Colonic mucosa (tissue), 4 donors: ENCODE measurements at places on chromosomes 7 and 10. TPM values are rescaled to one million over a fixed set of nuclear protein-coding genes. Genes with fewer than 3 reads are reported as not detected.

- no peak for DNase-seq
These were observed 146.9 kb downstream of the PTPN20 start for GRCh38 chr10:47058032-47058702.

DNA sequence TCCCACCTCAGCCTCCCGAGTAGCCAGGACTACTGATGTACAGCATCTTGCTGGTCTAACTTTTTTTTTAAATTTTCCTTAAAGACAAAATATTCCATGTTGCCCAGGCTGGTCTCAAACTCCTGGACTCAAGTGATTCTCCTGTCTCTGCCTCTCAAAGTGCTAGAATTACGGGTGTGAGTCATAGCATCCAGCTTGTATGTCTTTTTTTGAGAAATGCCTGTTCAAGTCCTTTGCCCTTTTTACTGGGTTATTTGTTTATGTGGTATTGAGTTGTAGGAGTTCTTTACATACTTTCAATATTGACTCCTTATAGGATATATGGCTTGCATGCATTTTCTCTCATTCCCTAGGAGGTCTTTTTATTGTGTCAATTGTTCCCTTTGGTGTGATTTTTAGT lies 486.4 kb downstream of the MAGI2 start:
- DNase-seq = no peak

DNA sequence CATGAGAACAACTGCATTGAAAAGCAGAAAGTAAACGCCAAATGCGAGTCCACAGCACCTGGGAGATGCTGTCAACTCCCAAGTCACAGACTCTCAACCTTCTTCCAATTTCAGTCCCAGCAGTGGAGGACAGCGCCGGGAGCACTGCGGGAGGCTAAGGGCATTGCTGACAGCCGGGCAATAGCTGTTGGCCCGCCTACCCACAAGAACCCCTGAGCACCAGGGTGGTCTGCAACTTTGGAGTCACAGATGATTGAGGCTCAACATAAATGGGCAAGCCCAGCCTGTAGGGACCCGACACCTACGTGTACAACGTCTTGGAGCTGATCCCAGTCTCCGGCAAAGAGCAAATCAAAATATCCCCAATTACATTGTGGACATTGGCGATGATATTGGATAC lies 262.9 kb downstream of the TCERG1L start:
- DNase-seq = no peak

DNA sequence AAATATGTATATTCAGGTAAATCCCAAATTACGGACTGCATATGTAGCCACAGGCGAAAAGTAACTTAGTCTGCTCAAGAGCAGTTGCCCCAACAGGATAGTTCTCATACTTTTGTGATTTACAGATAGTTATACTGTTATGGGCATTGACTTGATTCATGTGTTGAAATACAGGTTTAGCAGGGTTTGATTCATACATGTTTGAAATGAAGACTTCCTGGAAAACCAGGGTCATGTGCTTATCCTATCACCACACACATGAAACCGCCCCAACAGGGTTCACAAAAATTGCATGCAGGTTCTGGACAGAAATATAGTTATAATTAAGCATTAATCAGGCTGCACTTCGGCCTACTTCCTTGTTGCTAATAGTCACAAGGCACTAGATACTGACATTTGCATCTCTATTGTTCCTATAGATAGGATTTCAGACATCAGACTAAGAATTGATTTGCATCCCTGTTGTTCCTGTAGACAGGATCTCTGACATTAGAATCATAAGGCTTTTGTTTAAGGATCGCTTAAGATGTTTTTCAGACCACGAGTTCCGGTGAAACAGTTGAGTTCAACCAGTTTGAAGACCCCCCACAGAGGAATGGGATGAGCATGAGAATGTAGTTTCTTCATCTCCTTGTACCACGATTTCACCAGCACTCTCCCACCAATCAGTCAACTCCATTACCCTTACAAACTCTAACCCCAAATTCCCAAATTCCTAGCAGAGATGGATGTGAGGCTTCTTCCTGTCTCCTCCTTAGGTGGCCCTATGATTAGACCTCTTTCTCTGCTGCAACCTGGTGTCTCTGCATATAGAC lies 2.0 kb upstream of the ZNF398 start:
- DNase-seq = no peak

GRCh38 chr7:83684928-83685327 lies 36.0 kb upstream of the SEMA3E start:
- no peak for DNase-seq

DNA sequence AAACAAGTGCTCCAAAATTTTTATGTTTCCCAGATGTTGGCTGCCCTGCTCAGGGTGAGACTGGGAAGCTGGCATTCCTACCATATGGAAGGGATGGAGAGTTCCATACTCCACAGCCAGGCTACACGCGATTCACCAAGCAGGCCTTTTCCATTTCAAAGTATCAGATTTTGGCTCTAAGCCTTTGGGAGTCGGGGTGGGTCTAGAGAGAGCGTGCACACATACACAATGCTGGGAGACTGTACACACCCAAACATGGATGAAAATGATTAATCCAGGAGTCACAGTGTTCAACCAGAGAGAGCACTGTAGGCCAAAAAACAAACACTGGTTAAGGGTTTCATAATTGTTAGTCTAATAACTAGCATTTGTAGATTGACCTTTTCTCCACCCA lies 295.0 kb downstream of the BICC1 start:
- no peak for DNase-seq

DNA sequence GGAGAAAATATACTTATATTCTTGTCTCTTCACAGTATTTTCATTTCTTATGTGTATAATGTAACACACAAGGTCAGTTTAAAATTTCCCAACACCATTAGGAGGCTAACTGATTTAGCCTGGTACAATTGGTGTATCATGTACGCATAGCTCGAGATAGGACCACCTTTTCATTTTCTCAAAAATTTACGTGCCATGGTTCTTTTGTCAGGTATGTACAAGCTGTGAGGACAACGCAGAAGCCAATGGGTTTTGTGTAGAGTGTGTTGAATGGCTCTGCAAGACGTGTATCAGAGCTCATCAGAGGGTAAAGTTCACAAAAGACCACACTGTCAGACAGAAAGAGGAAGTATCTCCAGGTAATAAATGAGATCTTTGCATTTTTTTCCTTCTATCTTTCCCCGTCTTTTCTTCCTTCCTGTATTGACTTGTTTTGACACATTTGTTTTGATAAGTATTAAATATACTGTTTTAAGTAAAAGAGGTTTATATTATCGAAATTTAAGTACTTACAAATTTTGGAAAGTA lies 55.0 kb downstream of the TRIM24 start:
- DNase-seq = no peak

DNA sequence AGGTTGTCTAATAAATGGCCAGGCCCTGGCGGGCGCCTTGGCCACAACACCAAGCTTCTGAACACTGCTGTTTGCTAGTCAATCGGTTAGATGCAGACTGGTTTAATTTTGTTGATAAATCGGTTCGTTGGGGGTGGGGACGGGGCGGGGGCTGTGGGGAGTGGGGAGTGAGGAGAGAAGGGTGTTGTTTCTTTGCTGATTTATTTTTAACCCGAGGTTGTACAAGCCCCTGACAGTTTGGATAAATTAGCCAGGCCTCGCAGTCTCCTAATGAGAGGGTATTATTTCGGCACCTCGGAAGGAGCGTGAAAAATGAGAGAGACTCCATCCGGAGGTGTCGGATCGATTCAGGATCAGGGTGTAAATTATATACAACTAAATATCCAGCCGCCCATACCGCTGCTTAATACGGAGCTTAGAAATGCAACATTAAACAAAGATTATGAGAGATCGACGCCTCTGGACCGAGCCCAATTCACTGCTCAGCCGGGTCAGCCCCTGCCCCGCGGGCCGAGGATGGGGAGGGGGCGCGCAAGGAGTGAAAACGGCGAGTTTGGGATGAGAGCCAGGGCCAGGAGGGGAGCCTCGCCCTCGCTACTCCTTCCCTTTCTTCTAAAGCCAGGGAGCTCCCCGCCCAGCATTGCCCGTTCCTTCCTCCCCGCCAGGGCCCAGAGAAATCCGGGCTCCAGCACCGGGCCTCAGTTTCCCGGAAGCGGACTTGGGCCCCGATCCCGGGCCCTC lies 8.0 kb downstream of the UNCX start:
- no peak for DNase-seq

GRCh38 chr10:69801094-69801433 lies 642 bp upstream of the COL13A1 start:
- DNase-seq = peak; percentile 63

DNA sequence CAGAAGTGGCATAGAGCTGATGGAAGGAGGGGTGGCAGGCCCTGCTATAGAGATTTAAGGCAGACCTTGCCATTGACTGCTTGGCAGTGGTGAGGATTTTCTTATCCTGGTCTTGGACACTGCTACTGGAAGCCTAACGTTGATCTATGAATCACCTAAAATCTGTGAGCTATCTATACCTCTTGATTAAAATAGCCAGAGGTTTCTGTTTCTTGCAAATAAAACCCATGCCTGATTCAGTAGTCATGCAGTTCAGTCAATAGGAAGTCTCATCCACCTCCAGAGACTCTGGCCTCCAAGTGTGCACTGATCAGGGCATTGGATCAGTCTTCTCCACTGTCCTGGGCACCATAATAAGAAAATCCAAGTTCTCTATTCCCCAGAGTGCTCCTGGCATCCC lies 286.5 kb downstream of the PTEN start:
- DNase-seq = no peak

DNA sequence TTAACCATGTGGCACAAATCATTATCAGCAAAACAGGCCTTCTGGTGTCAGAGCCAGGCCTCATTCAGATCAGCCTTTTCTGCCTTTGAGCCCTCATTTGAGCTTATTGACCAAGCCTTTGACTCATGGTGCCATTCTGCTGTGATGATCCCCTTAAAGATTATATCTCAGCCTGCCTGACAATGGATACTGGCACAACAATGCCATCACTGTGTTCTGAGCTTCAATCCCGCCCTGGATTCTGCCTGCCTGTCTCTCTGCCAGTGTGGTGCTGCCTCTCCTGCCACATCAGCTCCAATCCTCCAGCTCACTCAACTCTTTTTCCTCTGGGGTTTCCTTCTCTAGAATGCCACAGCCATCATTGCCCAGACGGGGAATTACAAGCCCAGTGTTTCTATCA lies 52.6 kb downstream of the SRI start:
- no peak for DNase-seq

- no peak for DNase-seq
These were observed 10.4 kb downstream of the CHRM2 start for GRCh38 chr7:136878878-136879277.

- DNase-seq = no peak
These were observed 62.9 kb downstream of the REEP3 start for GRCh38 chr10:63583909-63584724.

GRCh38 chr10:79152423-79152817 lies 83.7 kb downstream of the ZMIZ1 start:
- no peak for DNase-seq

- no peak for DNase-seq
These were observed 59.6 kb downstream of the RELN start for GRCh38 chr7:103929901-103930311.

GRCh38 chr7:8579661-8580194 lies 146.3 kb downstream of the NXPH1 start:
- DNase-seq = no peak

GRCh38 chr10:5968681-5969453 lies 8.5 kb downstream of the IL15RA start:
- peak; percentile 16 for DNase-seq

DNA sequence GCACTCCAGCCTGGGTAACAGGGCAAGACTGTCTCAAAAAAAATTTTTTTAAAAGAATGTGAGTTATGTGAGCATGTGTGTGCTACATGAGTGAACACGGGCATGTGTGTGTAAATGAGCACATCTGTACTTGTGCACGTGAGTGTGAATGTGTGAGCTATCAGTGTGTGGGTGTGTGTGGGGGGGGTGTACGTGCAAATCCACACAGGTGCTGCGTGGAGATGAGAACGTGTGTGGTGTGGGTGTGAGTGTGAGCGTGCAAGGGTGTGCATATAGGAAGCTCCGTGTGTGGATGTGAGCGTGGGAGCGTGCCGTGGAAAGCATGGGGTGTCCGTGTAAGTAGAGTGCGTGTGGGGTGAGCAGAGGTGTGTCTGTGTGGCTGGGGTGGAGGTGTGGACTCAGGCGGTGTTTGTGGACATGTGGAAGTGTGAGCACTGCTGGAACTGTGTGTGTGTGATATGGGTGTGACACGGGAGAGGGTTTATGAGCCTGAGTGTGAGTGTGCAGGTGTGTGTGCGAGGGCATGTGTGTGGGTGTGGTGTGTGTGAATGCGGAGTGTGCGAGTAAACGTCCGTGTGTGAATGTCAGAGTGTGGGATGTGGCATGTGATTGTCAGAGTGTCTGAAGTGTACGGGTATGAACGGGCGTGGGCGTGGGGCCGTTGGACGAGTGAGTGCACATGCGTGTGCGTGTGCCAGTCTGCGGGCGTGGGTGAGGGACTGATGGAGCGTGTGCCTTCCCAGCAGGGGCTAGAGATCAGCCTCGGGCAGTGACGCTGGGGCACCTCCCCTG lies 45.9 kb upstream of the TNRC18 start:
- DNase-seq = no peak

- no peak for DNase-seq
These were observed 47.9 kb downstream of the PWWP2B start for GRCh38 chr10:132444877-132445351.

DNA sequence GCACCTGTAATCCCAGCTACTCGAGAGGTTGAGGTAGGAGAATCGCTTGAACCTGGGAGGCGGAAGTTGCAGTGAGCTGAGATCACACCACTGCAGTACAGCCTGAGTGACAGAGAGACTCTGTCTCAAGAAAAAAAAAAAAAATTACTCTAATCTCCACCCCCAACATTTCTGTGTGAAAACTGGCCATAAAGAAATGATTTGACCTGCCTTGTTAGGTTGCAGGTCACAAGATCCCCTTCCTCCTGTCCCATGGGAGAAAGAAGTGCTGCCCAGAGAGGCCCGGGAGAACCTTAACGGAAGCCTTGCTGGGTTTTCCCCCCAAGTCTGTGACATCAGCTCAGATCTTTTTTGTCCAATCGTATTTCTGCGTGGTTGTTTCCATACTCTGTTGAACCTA lies 8.7 kb upstream of the CALHM1 start:
- no peak for DNase-seq

DNA sequence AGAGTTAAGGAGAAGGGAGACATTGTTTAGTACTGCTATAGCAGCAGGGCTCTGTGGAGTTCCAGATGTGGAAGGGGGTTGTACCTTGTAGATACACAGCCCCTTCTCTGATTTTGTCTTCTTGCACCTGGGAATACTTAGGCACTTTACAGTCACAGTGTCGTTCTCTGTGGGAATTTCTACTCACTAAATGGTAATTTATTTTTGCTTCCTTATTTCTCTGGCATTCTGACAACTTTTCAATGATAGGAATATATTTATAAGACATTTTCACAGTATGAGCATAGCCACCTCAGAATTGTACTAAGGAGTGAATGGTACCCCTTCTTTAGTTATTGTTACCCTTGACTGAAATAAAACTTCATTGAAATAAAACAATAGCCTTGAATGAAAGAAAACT lies 132.8 kb downstream of the SUGCT start:
- no peak for DNase-seq

GIMAP2 gene
- total RNA-seq = 6.9 TPM

CTTNBP2 gene
- total RNA-seq = 1.8 TPM

LBX1 gene
- not detected for total RNA-seq

HECTD2 gene
- 2.5 TPM for total RNA-seq

CYP26C1 gene
- not detected for total RNA-seq

INMT gene
- 2.3 TPM for total RNA-seq

NANOS1 gene
- 0.30 TPM for total RNA-seq

DUS4L gene
- total RNA-seq = 5.7 TPM

CPN1 gene
- not detected for total RNA-seq
